ENCODE measurements at places on chromosomes 13 and 19.

GRCh38 chr19:42154471-42155323 is 22.5 kb upstream of the POU2F2 start:
- DNase-seq = no peak

- DNase-seq = no peak
Measured at GRCh38 chr13:66875264-66875663, 354.9 kb downstream of the PCDH9 start.

- DNase-seq = no peak
Measured at GRCh38 chr19:55079400-55080038, 3.9 kb downstream of the EPS8L1 start.

- DNase-seq = peak; percentile 63
Measured at GRCh38 chr13:94712812-94713560, 641 bp upstream of the SOX21 start.

DNA sequence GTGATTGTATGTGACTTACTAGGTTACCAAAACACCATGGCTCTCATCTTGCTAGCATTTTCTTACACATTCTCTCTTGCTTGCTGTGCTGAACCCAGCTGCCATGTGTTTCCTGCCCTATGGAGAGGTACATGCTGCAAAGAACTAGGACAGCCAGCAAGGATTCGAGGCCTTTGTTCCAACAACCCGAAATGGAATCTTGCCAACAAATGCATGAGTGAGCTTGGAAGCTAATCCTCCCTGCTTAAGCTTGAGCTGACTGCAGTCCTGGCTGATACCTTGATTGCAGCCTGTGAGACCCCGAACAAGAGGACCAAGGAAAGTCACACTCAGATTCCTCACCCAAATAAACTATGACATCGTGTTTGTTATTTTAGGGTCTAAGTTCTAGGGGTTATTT is 651.2 kb downstream of the SLITRK6 start:
- peak; percentile 8 for DNase-seq

GRCh38 chr13:80224468-80224867 is 116.5 kb downstream of the SPRY2 start:
- no peak for DNase-seq

GRCh38 chr13:50422181-50423148 is 407.2 kb downstream of the KCNRG start:
- DNase-seq = no peak

DNA sequence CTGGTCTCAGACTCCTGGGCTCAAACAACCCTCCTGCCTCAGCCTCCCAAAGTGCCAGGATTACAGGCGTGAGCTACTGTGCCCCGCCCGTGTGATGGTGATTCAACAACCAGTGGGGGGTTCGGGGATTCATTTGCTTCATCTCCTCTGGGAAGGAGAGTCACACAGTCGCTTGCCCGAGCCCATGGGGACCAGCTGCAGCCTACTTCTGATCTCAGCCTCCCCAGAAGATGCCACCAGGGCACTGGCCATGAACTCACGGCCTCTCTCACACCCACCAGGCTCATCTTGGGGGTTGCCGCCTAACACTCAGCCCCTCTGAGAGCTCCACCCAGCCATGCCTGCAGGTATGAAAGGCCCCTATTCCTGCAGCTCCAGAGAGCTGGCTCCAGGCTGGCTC is 6.8 kb downstream of the TOMM40 start:
- no peak for DNase-seq

DNA sequence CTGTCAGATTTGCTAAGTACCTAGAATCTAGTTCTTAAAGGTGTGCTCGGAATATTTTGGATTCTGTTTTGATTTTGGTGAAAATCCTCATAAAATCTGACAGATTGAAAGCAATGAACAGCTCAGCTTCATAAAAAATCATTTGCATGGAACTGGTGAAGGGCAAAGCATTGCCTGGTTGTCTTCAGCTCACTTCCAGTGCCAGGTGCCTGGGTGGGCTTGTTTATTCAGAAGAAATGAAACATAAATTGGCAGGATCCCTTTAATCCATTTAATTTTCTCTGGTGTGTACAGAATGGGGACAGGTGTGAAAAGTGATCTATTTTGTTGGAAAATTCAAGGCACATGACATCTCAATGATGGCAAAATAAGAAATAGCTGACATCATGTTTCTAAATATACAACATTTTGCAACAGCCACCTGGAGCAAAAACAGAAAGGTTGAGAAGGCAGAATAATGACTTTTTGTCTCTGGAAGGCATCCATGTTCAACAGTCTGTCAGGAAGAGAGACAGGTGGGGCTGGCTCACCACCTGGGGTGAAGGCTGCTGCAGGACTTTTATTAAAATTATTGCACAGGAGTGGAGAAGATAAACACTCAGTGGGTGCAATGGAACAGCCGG is 52.2 kb downstream of the RFC3 start:
- DNase-seq = no peak

DNA sequence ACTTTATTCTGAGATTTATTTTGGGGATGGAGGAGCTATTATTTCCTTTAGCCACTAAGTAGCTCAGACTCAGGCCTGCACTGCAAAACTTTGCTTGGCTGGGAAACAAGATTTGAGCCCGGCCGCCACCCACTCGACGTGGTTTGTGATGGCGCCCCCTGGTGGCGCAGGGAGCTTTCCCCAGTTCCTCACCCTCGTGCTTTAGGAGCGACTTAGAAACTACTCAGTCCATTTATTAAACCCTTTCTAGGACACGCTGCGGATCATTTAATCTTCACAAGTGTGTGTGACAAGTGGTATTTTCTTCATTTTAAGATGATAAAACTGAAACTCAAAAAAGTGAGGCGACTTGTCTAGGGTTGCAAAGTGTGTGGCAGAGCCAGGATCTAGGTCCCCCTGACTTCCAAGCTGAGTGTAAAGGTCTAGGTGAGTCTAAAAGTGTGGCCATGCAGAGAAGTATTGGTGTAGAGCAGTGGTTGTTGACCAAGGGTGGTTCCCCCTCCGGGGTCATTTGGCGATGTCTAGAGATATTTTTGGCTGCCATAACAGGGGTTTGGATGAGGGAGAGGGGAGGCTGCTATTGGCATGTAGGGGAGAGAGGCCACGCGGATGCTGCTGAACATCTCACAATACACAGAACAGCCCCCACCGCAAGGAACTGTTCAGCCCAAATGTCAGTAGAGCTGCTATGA is 2.2 kb downstream of the CXCL17 start:
- peak; percentile 53 for DNase-seq

DNA sequence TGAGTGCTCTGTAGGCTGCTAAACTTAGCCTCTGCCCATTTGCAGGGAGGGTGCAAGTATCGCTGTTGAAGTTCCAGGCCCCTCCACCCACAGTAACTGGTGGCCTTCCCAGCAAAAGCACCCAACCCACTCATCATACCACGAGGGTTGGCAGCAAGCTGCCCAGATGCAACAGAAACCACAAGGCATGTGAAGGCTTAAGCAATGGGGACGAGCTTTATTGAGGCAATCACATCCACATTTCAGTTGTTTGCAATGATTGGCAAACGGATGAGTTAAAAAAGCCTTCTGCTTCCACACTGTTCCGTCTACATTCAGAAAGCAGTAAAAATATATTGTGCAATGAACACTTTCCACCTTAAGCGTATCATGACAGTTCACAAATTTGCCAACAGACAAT is 10.3 kb downstream of the GJB6 start:
- DNase-seq = no peak

DNA sequence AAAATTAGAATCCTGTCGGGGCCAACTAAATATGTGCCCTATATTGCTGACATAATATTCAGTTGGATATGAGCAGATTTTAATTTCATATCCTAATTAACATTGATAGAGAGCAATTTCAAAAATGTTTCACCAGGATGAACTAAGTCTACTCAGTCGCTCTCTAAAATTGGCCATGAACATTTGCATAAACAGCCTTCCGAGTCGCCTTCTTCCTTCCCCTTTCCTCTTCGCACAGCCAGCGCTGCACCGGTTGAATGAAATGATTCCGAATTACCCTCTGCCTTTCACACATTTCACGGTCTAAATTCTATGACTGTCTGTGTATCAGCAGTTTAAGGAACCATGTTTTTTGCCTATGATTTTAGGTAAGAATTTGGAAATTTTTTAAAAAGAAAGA is 413.7 kb downstream of the LIG4 start:
- no peak for DNase-seq

GRCh38 chr19:22545751-22546150 is 88.4 kb upstream of the ZNF492 start:
- no peak for DNase-seq

DNA sequence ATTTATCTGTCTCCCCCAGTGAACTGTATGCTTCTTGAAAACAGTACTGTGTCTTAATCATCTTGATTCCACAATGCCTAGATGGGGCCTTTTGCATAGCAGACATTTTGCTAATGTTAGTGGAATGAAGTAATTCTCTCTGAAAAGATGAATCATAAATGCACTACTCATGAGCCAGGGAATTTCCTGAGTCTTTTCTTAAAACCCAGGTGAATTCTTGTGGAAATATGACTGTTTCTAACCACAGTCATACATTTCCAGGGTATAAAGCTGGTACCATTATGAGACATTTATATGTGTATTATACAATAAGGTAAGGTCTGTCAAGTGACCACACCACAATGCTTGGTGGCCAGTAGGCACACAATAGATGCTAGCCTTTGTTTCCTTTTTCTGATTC is 5.5 kb upstream of the KCTD4 start:
- peak; percentile 85 for DNase-seq

DNA sequence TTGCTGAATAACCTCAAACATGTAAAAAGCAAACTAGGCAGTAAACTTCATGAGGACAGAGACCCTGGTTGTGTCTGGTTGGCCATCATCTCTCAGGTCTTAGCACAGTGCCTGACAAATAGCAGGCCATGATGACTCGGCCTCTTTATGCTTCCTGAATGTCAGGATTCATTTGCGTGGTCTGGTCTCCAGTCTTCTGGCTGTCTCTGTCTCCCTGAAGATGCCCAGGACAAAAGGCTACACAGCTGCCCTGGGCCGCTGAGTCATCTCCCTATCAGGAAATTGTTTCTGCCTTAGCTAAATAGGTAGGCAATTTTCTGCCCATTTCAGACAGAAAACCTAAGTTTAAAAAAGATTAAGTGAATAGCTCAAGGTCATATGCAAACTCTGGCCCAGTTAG is 84.1 kb upstream of the FNDC3A start:
- no peak for DNase-seq

GRCh38 chr19:41799444-41800000 is 3.1 kb downstream of the CEACAM3 start:
- no peak for DNase-seq

DNA sequence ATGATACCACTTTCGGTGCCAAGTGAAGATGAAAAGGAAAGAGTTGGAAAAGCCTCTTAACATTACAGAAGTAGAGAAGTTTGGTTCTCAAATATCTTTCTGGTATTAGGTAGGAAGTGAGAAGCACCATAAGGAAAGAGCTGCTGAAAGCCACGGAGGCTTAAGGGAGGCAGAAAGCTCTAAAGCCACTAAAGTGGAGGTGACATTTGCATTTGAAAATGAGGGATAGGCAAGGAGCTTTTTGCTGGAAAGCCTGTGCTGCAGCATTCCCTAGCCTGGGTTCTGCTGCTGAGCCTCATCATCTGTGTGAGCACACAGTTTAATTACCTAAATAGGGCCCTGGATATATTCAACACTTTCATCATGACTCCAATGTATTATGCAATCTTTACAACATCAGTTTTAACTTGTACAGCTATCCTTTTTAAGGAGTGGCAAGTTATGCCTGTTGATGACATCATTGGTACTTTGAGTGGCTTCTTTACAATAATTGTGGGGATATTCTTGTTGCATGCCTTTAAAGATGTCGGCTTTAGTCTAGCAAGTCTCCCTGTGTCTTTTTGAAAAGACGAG is 315.4 kb downstream of the RBM26 start:
- DNase-seq = no peak

DNA sequence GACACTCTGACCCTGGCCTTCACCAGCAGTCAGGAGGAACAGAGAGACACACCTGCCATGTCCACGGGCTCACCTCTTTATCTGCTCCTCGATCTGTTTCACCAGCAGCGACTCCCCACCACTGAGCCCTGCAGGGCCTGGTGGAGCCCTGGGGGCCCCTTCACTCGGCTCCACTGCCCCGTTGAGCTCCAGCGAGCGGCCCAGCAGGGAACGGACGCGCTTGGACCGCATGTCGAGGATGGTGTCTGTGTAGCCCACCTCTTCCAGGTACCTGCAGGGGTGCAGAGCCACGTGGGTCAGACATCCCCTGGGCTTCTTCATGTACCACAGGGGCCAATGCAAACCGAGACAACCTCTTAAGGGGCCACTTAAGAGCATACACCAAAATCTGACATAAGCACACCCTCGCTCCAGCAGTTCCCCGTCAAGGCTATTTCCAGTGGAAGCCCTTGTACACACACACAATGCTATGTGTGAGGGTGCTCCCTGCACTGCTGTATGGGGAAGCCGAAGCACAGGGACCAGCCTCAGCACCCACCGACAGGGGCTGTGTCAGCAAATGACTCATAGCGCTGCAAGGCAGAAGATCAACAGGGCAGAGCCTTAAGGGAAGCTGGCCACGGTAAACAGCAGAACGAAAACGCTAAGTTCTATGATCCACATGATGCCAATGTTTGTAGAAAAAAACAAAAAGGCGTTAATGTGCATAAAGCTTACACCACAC is 12.7 kb upstream of the FKRP start:
- peak; percentile 46 for DNase-seq

DNA sequence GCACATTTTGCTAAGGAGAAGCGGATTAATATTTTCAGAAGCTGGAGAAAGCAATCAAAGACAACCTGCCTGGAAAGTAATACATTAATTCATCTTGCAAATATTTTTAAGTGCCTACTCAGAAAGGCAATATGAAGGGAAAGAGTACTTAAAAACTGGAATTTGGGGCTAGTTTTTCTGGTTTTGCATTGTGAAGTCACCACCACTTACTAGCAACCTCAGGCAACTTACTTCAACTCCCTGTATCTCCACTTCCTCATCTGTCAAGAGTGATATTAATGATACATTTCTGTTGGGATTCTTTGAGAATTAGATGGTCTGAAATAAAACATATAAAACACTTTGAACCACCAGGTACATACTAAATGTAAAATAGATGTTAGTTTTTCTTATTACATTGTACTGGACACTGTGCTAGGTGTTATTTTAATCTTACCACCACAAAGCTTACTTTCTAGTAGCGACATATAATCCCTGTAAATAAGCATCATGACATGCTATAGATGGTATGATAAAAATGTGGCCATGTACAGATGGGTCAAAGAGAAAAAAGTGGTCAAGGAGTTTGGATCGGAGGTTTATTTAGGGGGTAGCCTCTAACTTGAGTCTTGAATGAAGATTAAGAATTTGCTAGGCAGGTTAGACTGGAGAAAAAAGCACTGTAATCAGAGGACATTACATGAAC is 101.2 kb downstream of the SPRY2 start:
- peak; percentile 57 for DNase-seq

GRCh38 chr13:67308004-67308772 is 78.1 kb upstream of the PCDH9 start:
- DNase-seq = no peak

DNA sequence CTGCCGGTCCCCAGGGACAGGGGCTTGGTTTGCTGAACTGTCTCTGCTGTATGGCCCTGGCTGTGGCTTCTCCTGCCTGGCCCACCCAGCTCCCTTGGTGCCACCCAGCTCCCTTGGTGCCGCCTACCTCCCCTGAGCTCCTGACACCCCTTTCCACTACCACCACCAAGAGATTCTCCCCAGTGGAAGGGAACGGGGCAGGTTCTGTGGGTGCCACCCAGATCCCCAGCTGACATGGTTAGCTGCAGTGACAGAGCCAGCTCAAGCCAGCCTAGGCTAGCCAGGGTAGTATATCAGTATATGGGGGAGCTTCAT is 28.5 kb upstream of the POP4 start:
- DNase-seq = no peak

GRCh38 chr13:76014406-76015318 is 378.5 kb downstream of the LMO7 start:
- DNase-seq = peak; percentile 68
